ENCODE measurements at places on chromosomes 7 and 10.

DNA sequence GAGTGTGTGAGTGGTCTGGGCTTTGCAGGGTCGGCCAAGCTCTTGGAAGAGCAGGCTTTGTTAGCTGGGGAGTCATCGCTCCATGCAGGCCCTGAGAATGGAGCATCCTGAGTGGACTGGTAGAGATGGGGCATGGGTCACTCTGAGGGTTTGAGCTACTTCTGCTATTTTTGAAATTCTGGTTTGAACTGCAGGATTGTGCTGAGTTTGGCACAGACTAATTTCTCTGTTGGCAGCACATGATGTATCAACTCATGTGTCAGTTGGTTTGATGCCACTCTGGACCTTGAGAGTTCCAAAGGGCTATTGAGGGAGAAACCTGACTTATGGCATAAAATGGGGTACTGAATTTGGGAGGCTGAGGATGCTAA, 56.3 kb downstream of the LRMDA start:
- no peak for DNase-seq

DNA sequence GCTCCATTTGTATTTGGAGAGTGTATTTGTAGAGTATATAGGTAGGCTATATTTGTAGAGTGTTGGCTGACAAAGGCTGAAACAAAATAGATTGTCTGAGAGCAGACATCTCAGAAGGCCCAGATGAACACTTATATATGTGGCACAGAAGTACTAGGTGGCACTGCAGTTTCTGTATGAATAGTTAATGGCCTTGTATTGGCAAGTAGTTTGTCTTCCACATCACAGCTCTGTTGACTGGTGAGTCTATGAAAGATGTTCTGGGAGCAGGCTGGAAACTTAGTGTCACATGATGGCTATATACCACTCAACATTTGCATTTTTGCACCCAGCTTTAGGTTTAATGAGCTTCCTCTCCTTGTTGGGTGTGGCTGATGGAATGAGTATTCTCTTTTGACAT, 51.9 kb downstream of the CCNY start:
- DNase-seq = no peak

DNA sequence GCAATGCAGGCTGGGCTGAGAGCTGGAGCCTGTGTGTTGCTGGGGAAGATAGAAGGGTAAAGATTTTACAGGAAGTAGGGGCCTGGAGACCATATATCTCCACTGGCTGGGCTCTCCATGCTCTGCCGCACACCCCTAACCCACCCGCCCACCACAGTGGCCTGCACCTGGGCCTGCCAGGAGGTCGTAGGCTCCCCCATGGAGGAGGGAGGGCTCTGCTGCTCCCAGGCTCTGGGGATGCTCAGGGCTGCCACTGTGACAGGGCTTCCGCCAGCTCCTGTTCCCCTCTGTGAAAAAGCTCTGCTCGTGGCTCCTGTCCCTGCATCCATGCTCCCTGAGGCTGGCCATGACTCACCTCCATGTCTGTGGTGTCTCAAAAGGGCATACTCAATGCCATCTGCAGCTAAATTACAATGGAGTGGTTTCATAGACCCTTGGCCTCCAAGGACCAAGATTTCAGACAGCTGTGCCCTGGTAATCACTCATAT, 106.0 kb downstream of the CXCL12 start:
- no peak for DNase-seq

GRCh38 chr7:141511676-141512396, 39.4 kb upstream of the AGK start:
- peak; percentile 52 for DNase-seq

DNA sequence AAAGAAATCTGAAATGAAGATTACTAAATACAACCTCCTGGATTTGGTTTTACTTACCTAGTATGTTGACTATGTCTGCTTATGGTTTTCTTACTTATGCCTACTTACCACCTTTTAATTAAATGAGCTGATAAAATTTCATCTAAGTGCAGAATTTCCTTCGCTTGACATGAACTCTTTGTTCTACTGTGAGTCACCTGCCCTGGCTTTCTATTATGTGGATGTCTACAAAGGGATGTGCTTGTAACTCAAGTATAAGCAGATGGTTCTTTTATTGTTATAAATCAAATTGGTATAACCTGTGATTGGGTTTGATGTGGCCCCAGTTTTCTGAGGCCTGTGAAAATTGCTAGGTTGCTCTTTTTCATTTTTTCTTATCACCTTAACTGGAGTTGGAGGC, 389.1 kb upstream of the ANKRD30A start:
- no peak for DNase-seq

- DNase-seq = peak; percentile 77
Measured at GRCh38 chr7:156892081-156892800, 742 bp downstream of the LMBR1 start.

DNA sequence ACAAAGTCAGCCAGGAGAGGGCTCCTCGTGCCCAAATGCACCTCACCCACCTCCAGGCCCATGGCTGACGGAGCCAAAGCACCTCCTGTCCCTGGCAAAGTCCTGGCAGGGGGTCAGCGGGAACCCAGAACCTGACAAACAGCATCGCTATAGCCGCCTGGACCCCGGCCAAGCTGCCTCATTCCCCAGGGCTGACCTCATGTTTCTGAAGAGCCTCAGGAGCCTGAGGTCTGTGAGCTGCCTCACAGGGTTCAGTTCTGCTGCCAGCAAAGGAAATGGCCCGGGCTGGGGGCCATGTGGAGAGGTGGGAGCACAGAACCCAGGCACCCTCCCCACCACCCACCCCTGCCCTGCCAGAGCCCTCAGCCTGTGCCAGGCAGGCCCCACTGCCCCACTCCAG, 4.2 kb upstream of the NANOS1 start:
- DNase-seq = peak; percentile 25

DNA sequence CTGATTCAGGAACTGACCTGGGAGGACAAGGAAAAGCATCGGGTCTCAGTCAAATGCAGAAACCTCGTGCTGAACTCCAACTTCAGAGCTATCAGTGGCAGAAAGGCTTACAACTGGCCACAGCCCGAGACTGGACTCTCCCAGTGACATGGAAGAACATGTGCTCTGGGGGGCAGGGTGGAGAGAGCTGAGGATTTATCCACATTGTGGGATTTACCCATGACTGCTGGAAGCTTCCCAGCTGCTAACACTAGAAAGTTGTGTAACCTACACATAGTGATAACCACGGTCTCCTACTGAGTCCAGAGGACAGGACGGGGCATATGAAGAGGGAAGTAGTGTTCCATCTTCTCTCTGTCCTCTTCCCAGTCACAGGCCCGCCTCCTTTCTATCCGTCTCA, 103.4 kb downstream of the ITIH5 start:
- no peak for DNase-seq

GRCh38 chr7:4612237-4612636, 69.9 kb upstream of the FOXK1 start:
- no peak for DNase-seq

DNA sequence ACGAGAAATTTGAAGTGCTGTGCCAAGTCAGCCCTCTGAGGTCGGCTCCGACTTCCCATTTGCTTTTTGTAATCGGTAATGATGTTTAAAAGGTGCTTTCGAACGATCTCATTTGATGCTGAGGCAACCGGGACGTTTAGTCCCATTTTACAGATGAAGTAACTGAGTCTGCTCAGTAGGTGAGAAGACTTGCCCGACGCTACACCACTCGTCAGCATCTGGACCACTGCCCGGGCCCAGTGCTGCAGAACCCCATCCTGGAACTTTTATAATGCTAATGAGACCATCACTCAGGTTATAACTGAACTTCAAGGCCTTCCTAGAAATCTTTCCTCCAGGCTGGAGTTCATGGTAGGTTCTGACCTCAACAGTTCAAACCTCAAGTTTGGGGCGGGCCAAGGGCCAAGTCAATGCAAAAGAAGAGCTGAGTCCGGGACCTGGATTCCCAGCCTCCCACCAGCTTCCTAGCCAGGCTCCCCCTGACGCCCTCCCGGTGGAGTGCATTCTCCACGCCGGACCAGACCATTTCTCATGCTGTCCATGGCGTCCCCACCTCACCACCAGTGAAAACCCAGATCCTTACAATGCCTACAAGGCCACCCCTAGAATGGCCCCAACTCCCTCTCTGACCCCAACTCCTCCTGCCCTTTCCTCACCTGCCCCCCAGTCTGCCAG, 699 bp upstream of the PDLIM1 start:
- no peak for DNase-seq

DNA sequence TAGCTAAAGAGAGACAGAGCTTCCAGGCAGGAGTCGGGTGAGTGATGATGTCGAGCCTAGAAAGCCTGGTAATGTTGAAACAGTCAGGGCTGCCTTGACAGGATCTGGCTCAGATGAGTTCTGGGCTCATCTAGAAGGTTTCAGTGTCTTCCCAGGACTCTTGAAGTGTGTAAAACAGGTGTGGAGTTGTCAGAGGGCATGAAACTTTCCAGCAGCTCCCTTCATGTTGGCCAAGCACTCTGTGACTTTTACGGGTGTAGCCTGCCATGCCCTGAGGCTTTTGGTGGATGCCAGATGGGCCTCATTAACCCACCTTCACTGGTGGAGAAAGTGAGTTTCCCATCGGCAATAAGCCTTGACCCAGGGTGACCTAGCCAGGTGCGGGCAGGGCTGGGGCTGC, 66.4 kb upstream of the PDCD4 start:
- DNase-seq = no peak

GRCh38 chr7:55148571-55148970, 129.8 kb downstream of the EGFR start:
- DNase-seq = no peak

DNA sequence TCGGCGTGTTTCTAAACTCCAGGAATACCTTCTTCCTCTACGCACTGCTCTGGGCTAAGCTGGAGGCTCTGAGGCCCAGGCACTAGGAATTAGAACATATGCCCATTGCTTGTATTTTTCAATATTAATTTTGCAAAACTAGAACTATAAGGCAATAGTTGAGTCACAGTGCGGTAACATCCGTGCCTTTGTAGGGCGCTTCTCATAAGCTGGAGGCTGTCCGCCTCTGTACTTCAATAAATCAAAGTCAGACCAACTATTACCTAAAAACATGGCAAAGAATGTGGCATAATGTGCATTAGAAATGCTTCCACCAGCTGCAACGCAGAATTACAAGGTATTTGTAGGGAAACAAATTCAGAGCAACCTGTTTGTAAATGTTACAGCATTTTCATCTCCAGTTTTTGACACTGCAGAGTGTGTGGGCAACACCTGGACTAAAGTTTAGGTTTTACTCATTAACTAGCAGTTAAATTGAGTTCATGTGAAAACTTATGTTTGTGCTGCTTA, 440 bp upstream of the MINDY3 start:
- no peak for DNase-seq

DNA sequence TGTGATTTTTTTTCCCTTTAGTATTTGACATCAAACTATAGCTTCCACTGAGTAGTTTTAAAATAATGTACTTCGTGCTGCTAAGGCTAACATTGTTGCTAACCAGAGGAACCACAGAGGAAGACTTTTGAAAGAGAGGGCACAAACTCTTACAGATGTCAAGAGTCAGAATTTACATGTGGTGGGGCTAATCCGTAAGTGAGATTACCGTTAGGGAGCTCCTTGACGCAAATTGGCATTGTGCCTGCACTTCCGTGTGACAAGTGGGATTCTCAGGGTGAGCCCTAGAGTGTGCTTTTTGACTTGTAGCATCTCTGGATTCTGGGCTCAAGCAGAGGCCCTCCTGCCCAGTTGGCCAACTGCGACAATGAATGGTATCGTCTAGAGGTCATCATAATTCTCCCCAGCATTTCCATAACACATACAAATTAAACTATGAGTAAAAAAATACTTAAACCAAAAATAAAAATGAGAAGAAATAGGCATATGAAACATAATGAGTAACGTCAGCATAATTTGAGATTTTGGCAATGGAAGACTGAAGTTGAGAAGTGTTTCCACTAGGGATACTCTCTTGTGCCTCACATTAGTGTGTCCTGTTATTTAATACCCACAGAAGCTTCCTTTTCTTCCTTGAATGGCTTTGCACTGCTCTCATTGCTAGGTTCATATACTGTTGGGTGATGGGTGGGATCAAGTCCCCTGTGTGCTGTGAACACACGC, 164.0 kb downstream of the SDK1 start:
- DNase-seq = no peak

DNA sequence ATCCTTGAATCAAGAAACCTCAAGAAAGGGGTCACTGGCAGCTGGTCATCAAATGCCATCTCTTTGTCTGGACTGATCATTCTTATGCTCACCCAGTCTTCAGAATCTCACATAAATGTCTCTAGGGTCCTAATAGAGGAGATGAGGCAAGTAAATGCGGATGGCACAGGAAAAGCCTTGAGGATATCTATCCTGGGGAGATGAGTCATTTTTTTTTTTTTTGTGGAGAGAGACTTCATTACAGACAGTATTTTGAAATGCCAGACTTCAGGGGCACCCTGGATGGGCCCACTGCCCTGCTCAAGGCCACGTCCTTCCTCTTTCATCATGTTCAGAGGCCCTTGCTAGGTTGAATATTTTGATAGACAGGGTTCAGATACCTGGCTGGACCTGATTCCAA, 19.5 kb upstream of the PLPP4 start:
- DNase-seq = no peak

DNA sequence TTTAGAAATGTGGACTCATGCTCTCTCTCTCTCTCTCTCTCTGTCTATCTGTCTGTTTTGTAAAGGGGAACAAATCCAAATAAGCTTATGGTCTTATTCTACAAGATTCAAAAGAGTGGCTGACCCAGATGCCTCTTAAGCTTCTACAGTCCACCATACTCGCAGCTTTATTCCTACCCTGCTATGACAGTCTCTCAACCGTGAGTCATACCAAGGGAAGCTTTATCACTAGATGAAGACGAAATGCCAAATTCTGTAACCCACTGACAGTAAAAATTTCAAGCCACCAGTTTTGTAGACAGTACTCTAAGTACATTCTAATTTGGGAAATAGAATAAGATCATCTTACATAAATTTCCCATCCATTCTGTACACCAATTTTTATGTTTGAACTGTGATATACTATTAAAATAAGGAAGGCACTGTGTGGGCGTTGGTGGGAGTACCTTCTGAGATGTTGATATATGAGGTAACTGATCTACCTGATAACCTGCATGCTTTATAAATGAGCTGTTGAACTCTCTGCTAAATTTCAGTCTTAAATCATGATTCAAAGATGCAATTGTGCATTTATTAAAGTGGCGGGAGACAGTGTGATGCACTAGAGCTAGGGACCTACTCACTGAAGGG, 153.2 kb downstream of the KLF6 start:
- no peak for DNase-seq

- DNase-seq = no peak
Measured at GRCh38 chr10:73956476-73957359, 41.2 kb upstream of the VCL start.

DNA sequence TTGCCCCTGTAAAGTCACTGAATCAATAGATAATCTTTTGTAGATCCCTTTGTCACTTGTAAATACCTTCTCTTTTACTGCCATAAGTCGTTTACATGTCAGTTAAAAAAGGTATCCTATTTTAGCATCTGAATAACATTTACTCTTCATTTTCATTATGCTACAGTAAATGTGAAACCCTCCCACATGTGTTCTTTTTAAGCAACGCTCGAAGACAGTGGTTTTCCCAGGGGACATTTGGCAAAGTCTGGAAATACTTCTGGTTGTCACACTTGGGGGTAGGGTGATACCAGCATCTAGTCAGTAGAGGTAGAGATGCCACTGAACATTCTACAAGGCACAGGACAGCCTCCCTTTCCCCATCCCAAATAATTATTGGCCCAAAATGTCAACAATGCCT, 23.7 kb downstream of the ATAD1 start:
- DNase-seq = no peak

All from NCI-H146 (cell line).